ENCODE measurements at places on chromosomes 13 and 19.

DNA sequence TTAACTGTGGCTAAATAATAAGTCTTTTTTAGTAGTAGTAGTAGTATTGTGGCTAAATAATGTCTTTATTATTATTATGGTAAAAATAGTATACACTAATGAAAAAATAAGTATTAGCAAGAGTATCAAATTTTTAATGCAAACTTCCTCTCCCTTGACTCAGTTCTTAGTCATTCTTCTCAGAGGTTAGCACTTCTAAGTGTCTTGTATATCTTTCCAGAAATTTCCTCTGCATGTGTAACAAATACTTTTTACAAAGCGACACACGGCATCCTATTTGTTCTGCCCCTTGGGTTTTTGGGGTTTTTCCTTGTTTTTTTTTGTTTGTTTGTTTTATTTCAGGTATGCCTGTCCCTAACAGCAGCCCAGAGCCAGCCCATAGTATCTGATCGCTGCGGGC lies 20.9 kb downstream of the SIN3B start:
- DNase-seq, result no peak

- no peak for DNase-seq
Observed at GRCh38 chr19:56091751-56092546, 29.1 kb downstream of the ZNF787 start.

DNA sequence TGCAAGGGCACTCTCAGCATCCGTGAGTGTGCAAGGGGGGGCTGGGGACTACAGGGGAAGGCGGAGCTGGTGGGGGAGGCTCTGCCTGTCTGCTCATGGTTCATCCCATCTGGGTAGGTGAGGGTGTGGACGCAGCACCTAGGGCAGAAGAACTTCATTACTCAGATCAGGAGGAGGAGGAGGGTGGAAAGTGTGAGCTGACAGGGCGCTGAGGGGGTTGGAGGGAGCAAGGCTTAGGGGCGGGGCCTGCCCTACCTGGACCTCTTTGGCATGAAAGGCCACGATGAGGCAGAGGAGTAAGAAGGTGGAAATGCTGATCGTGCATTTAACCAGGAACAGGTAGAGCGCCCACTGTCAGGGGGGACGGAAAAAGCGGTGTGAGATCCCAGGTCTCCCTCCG lies 4.5 kb downstream of the KCNN4 start:
- DNase-seq, result no peak

DNA sequence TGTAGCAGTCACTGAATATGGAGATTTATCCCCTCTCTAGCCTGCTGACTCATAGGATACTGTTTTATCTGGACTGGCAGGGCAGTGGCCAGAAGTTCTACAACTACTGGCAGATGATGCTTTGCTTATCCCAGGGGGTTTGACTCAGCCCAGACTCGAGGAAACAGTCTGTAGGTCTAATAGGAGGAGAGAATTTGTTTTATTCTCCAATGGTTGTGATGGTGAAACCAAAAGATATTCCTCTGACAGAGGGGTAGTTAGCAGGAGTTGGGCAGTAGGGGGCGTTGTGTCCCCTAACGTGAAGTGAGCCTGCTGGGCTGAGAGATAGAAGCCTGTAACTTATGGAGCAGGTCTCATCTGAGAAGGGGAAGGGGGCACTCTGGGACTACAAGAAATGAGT lies 74.9 kb downstream of the WTIP start:
- DNase-seq, result peak; percentile 34

- DNase-seq, result peak; percentile 67
Observed at GRCh38 chr13:48580185-48580803, 47.4 kb upstream of the RCBTB2 start.

- DNase-seq, result peak; percentile 29
Observed at GRCh38 chr19:16899566-16900075, 10.8 kb downstream of the F2RL3 start.

DNA sequence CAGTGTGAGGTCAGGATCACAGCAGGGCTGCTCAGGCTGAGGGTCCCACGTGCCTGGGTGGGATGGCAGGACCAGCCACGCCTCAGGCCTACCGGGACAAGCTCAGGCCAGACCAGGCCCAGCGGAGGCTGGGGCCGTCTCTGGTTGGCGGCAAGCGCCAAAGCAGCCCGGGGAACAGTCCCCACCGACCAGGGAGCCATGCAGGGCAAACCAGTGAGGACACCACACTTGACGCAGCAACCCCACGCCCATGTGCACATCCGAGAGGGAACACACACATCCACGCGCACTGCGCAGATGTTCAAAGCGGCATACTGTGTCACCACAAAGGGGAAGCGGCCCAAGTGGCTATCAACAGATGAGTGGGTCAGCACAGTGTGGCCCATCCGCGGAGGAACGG lies 15.2 kb downstream of the IZUMO4 start:
- no peak for DNase-seq

DNA sequence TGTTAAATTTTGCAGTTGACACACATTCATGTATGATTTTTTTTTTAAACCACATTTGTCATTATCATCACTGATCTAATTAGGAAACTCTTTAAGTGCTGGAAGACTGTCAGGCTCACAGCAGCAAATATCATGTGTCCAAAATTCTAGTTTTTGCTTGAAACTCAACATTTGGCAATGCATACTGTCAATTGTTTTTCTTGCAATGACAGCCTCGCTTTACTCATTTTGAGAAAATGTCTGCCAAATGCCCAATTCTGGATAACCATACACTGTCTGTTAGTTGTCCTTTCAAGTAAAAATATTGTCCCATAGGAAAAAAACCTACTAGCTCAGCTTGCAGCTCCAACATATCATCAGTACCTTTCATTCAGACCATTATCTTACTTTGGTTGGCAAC lies 523.9 kb upstream of the ARGLU1 start:
- no peak for DNase-seq

- DNase-seq, result no peak
Observed at GRCh38 chr19:45103508-45104319, 10.7 kb downstream of the PPP1R37 start.

GRCh38 chr19:18390065-18390907 lies 4.3 kb downstream of the GDF15 start:
- no peak for DNase-seq

DNA sequence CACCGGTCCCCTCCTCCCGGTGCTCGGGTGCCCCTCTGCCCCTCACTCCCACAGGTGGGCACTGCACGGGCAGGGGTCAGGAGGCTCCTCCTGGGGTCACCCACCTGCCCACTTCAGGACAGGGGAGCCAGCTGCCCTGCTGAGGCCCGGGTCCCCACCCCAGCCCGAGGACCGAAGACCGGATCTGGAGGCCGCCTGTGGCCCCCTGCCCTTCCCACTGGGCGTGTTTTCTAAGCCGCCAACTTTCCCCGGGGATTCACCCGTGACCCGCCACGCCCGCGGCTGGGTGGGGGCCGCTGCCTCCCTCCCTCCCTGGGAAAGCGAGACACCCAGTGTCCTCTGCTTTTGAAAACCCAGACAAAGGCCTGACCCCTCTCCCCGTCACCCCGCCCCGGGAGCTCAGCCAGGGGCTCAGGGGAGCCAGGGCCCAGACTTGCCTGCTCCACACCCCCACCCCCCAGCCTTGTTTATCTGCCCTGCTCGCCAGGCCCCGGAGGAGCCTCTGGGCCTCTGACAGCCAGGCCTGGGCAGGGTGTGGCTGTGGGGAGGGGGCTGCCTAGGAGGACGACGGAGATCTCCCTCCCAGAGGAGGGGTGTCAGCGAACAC lies 1.3 kb downstream of the PALM start:
- DNase-seq, result no peak

DNA sequence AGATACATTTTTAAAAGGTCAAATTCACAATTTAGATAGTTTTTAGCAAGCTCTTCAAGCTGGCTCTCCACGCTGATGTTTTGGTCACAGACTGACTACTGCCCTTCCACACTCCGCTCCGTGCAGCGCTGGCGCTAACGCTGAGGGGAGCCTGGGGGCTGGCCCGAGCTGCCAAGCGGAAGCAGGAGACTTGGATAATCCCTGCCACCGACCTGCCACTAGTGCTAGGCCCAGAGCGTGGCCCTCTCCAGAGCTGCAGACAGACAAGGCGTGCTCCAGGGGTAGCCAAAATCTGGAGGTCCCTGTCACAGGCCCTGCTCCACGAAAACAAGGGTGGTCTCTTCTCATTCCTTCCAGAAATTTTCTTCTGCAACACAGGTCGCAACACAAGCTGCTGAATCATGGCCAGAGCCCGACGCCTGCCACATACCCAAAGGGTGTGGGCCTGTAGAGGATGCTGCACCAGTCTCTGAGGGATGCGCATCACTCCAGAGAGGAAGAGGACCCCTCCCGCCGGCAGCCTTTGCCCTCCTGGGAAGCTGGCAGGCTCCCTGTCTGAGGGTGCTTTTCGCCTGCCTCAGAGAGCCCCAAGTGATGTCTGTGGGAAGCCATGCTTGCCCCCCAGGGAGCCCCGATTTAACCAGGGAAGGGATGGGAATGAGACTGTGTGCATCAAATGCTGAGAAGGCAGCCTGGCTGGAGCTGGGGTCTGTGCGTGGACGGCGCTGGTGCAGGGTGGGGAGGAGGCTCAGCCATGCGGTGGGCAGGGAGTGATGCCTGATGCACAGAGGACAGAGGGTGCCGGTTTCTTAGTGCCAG lies 21.6 kb downstream of the CAPS start:
- no peak for DNase-seq

GRCh38 chr13:95153647-95154412 lies 147.4 kb downstream of the ABCC4 start:
- no peak for DNase-seq

DNA sequence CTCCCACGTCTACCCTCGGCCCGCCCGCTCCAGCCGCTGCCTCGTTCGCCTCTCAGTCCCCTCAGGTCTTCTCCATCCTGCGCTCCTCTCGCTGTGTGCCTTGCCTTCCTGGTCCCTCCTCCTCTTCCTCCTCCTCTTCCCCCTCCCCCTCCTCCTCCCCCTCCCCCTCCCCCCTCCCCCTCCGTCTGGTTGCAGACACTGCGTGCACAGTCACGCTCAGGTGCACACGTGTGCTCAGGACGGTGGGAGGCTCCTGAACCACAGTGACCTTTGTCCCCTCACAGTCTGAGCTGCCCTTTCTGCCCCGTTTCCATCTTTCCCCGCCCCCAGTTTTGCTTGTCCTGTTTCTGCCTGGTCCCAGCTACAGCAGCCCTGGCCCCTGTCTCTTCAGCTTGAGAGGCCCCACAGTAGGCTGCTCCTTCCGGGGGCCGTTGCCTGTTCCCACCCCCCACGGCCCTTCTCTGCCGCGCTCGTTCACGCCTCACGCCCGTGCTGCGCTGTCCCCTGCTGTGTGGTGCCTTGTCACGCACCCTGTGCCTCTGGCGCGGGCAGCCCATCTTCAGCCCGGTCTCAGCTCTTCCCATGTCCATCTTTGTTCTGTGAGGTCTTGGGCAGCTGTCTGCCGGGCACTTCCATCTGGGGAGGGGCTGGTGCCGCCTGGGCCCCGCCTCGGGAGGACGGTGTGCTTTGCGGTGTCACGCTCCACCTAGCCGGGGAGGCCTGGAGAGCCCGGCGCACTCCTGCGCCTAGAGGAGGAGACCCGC lies 13.8 kb upstream of the RPS15 start:
- no peak for DNase-seq

GRCh38 chr13:34779171-34779570 lies 162.9 kb upstream of the NBEA start:
- DNase-seq, result no peak

- DNase-seq, result peak; percentile 10
Observed at GRCh38 chr19:7004313-7004931, 16.8 kb downstream of the MBD3L2B start.

- peak; percentile 30 for DNase-seq
Observed at GRCh38 chr13:44306371-44307192, 67.0 kb upstream of the SERP2 start.

Measured in neural crest cell (in vitro differentiated cells).